ENCODE measurements at places on chromosomes 4 and X. TPM values are rescaled to one million over a fixed set of nuclear protein-coding genes. Genes with fewer than 3 reads are reported as not detected.

- H3K4me1 ChIP-seq: no peaks in the 10 kb centered on the region
- H3K4me3 ChIP-seq: no peak overlapping the region
- H3K27me3 ChIP-seq: no peaks in the 10 kb centered on the region
- no peaks in the 10 kb centered on the region for H3K36me3 ChIP-seq
- no peak for DNase-seq
Measured at GRCh38 chrX:70033348-70034051, 16.2 kb downstream of the AWAT2 start.

The CTAG1A gene
- total RNA-seq: not detected

DNA sequence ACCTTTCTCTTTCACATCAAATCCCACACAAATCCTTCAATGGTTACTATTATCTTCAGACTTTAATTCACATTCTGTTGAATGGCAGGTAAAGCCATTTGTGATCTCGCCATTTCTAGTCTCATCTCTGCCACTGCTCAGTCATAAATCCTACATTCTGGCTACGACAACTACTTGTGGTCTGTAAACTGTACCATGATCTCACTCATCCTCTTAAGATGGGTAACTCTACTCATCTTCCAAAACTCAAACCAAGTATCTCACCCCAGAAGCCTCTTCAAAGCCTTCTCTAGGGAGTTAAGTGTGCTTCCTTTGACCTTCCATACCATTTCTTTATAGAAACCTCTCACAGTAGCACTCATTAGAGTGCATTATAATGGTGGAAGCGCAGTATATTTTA is 101.8 kb downstream of the NEK1 start:
- H3K27ac ChIP-seq: no peak overlapping the region
- peaks cover 14% of the 10 kb centered on the region for H3K36me3 ChIP-seq
- no peak for DNase-seq
- H3K4me1 ChIP-seq: no peaks in the 10 kb centered on the region
- no peaks in the 10 kb centered on the region for H3K27me3 ChIP-seq
- no peak overlapping the region for H3K4me3 ChIP-seq

DNA sequence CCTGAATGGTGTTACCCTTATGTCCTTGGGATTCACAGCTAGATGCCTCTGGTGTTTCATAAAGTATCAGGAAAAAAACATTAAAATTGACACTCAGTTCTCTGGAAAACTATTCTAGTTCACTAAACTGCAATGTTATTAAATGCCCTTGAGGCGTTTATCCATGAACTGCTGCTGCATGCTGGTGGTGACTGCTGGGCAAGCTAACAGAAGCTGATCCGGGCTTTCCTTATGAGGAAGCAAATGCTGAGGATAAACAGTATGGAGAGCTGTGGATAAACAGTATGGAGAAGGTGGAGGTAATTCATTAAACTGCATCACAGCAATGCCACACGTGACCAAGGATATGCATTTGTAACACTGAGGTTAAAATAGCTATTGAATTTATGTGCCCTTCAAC is 227.0 kb downstream of the NR3C2 start:
- H3K27me3 ChIP-seq: no peaks in the 10 kb centered on the region
- H3K4me1 ChIP-seq: no peaks in the 10 kb centered on the region
- no peak overlapping the region for H3K27ac ChIP-seq
- no peak overlapping the region for H3K4me3 ChIP-seq

GRCh38 chrX:132294776-132295495 is 75.7 kb upstream of the RAP2C start:
- no peaks in the 10 kb centered on the region for H3K36me3 ChIP-seq
- DNase-seq: no peak
- H3K4me1 ChIP-seq: no peaks in the 10 kb centered on the region
- H3K4me3 ChIP-seq: no peak overlapping the region
- H3K27me3 ChIP-seq: no peaks in the 10 kb centered on the region

DNA sequence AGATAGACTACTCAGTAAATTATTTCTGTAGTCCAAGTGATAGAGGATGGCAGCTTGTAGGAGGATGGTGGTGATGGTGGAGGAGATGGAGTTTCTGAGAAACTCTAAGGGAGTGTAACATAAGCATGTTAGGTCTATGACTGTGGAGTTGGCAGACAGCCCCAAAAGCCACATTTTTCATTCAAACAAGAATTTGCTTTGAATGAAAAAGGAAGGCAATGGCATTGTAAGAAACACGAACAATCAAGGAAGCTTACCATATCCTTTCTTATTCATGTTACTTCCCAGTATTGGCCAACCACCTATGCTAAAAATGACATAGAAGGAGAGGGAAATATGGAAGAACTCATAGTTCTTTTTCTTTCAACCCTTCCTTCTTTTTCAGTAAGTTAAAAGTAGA is 18.7 kb upstream of the SEC24B start:
- DNase-seq: no peak
- H3K27ac ChIP-seq: no peak overlapping the region
- H3K4me3 ChIP-seq: no peak overlapping the region
- H3K4me1 ChIP-seq: no peaks in the 10 kb centered on the region
- H3K27me3 ChIP-seq: no peaks in the 10 kb centered on the region
- H3K36me3 ChIP-seq: no peaks in the 10 kb centered on the region
